RPMI7951 (cell line): ENCODE measurements at places on chromosomes 1 and 21. TPM values are rescaled to one million over a fixed set of nuclear protein-coding genes. Genes with fewer than 3 reads are reported as not detected.

S100A1 gene
- 4.7 and 5.1 TPM in 2 replicates for total RNA-seq

KRTAP7-1 gene
- not detected in 2 replicates for total RNA-seq

AADACL4 gene
- not detected in 2 replicates for total RNA-seq

CD53 gene
- total RNA-seq, result 0.29 TPM in 1 of 2 replicates, not detected in the other

SLAMF9 gene
- total RNA-seq, result 0.60 and 0.88 TPM in 2 replicates

FGR gene
- not detected in 2 replicates for total RNA-seq

PADI3 gene
- 44.9 and 48.8 TPM in 2 replicates for total RNA-seq

MIER1 gene
- 31.7 and 41.2 TPM in 2 replicates for total RNA-seq

CFAP107 gene
- total RNA-seq, result not detected in 2 replicates

CSF3R gene
- total RNA-seq, result not detected in 2 replicates

OR2T29 gene
- not detected in 2 replicates for total RNA-seq

PRELP gene
- not detected in 2 replicates for total RNA-seq

SYT14 gene
- total RNA-seq, result 1.1 and 2.2 TPM in 2 replicates

TRMT13 gene
- total RNA-seq, result 21.5 and 24.4 TPM in 2 replicates

NPPB gene
- not detected in 2 replicates for total RNA-seq

BRINP2 gene
- total RNA-seq, result under 0.01 TPM in 1 of 2 replicates, not detected in the other

MYOG gene
- total RNA-seq, result not detected in 2 replicates

HRNR gene
- under 0.01 TPM in 1 of 2 replicates, not detected in the other for total RNA-seq

SMCP gene
- total RNA-seq, result not detected in 2 replicates

TRIM46 gene
- total RNA-seq, result 2.3 and 2.9 TPM in 2 replicates

ATP1A4 gene
- not detected in 2 replicates for total RNA-seq

THBS3 gene
- total RNA-seq, result 4.1 and 8.1 TPM in 2 replicates

VWA5B1 gene
- not detected in 2 replicates for total RNA-seq

PLA2G2F gene
- total RNA-seq, result not detected in 2 replicates

CTH gene
- 6.9 and 7.6 TPM in 2 replicates for total RNA-seq

SLAMF7 gene
- not detected in 2 replicates for total RNA-seq

HS2ST1 gene
- total RNA-seq, result 25.1 and 27.5 TPM in 2 replicates

HPCA gene
- total RNA-seq, result not detected in 2 replicates

NFIA gene
- total RNA-seq, result 0.78 and 3.0 TPM in 2 replicates

AQP10 gene
- total RNA-seq, result not detected in 2 replicates

SPATA17 gene
- under 0.01 and 1.6 TPM in 2 replicates for total RNA-seq

NR0B2 gene
- not detected in 2 replicates for total RNA-seq

MYCL gene
- 0.10 and 0.12 TPM in 2 replicates for total RNA-seq

RGS16 gene
- 4.1 and 4.6 TPM in 2 replicates for total RNA-seq

FCGR3A gene
- total RNA-seq, result not detected in 2 replicates

SLAMF1 gene
- 0.12 TPM in 1 of 2 replicates, not detected in the other for total RNA-seq

GJB3 gene
- not detected in 2 replicates for total RNA-seq

FCRL6 gene
- total RNA-seq, result 0.10 TPM in 1 of 2 replicates, not detected in the other

CYP2J2 gene
- 0.72 and 1.2 TPM in 2 replicates for total RNA-seq

GUCA2B gene
- total RNA-seq, result not detected in 2 replicates

TAF13 gene
- total RNA-seq, result 55.9 and 80.2 TPM in 2 replicates

ZNF691 gene
- 7.6 and 9.9 TPM in 2 replicates for total RNA-seq

NUP210L gene
- not detected in 2 replicates for total RNA-seq

COL11A1 gene
- 10.4 and 19.0 TPM in 2 replicates for total RNA-seq

LIN28A gene
- not detected in 2 replicates for total RNA-seq

CHI3L1 gene
- not detected in 2 replicates for total RNA-seq
